Brain (organoid and tissue), 16 donors: ENCODE measurements at places on chromosomes 5 and 9. TPM values are rescaled to one million over a fixed set of nuclear protein-coding genes. Genes with fewer than 3 reads are reported as not detected.

The HMHB1 gene
- not detected for polyA plus RNA-seq

The ACSL6 gene
- polyA plus RNA-seq: 4.8 TPM

The GLDC gene
- polyA plus RNA-seq: 5.1 TPM

The SOHLH1 gene
- polyA plus RNA-seq: 3.9 TPM

The ACOT12 gene
- polyA plus RNA-seq: not detected

The VLDLR gene
- 11.8 TPM for polyA plus RNA-seq

The PCDHB10 gene
- polyA plus RNA-seq: 8.4 TPM

The YTHDC2 gene
- 3.2 TPM for polyA plus RNA-seq

The GKAP1 gene
- 14.5 TPM for polyA plus RNA-seq

The FRMPD1 gene
- 7.6 TPM for polyA plus RNA-seq

The GNA14 gene
- 1.7 TPM for polyA plus RNA-seq

The GZMA gene
- 0.66 TPM for polyA plus RNA-seq

The AGXT2 gene
- not detected for polyA plus RNA-seq

The FGF18 gene
- polyA plus RNA-seq: 0.58 TPM

The WDR38 gene
- polyA plus RNA-seq: not detected

The CDH12 gene
- 0.70 TPM for polyA plus RNA-seq

The PDE8B gene
- polyA plus RNA-seq: 5.9 TPM

The TAF11L5 gene
- not detected for polyA plus RNA-seq

The SPINK7 gene
- not detected for polyA plus RNA-seq

The C9orf153 gene
- polyA plus RNA-seq: not detected

The SPATA6L gene
- 1.0 TPM for polyA plus RNA-seq

The CDO1 gene
- polyA plus RNA-seq: 8.0 TPM

The PTPN3 gene
- 8.2 TPM for polyA plus RNA-seq

The CATSPER3 gene
- polyA plus RNA-seq: 0.41 TPM

The LCN2 gene
- polyA plus RNA-seq: not detected

The LCN9 gene
- not detected for polyA plus RNA-seq

The STXBP1 gene
- 298 TPM for polyA plus RNA-seq

The NFIB gene
- polyA plus RNA-seq: 49.5 TPM

The CCDC183 gene
- 4.8 TPM for polyA plus RNA-seq

The LCP2 gene
- 2.6 TPM for polyA plus RNA-seq

The PROB1 gene
- 1.7 TPM for polyA plus RNA-seq

The HAPLN1 gene
- 0.39 TPM for polyA plus RNA-seq

The CEL gene
- 0.92 TPM for polyA plus RNA-seq

The SLC6A3 gene
- polyA plus RNA-seq: 3.6 TPM

The SHC3 gene
- 6.6 TPM for polyA plus RNA-seq

The TMEM252 gene
- polyA plus RNA-seq: not detected

The MAT2B gene
- 25.7 TPM for polyA plus RNA-seq

The FCN2 gene
- polyA plus RNA-seq: not detected

The SHISAL2B gene
- polyA plus RNA-seq: not detected

The ZNF608 gene
- 15.6 TPM for polyA plus RNA-seq

The SMIM15 gene
- polyA plus RNA-seq: 23.1 TPM

The SLC9A3 gene
- 19.5 TPM for polyA plus RNA-seq

The PAEP gene
- not detected for polyA plus RNA-seq

The ZNF354B gene
- 0.58 TPM for polyA plus RNA-seq

The CDX1 gene
- polyA plus RNA-seq: not detected

The PLK2 gene
- polyA plus RNA-seq: 6.1 TPM

The CMYA5 gene
- polyA plus RNA-seq: 0.42 TPM

The PCDHB7 gene
- 1.3 TPM for polyA plus RNA-seq

The FBLL1 gene
- polyA plus RNA-seq: 33.1 TPM

The SIT1 gene
- 2.0 TPM for polyA plus RNA-seq

The SELENOP gene
- polyA plus RNA-seq: 87.4 TPM

The TRAF2 gene
- polyA plus RNA-seq: 36.2 TPM

The FBXO4 gene
- polyA plus RNA-seq: 6.6 TPM

The DOLK gene
- polyA plus RNA-seq: 10.5 TPM

The ARL14EPL gene
- not detected for polyA plus RNA-seq

The FIBCD1 gene
- 0.78 TPM for polyA plus RNA-seq

The PSIP1 gene
- 207 TPM for polyA plus RNA-seq

The KIF24 gene
- 9.4 TPM for polyA plus RNA-seq

The DPYSL3 gene
- 389 TPM for polyA plus RNA-seq

The OR1Q1 gene
- not detected for polyA plus RNA-seq
